Pancreas (tissue), 10 donors: ENCODE measurements at places on chromosomes 6 and 20.

- H3K4me1 ChIP-seq = no peaks in the 10 kb centered on the region
- no peaks in the 10 kb centered on the region for H3K36me3 ChIP-seq
- H3K27me3 ChIP-seq = no peaks in the 10 kb centered on the region
- no peak for DNase-seq
Measured at GRCh38 chr6:12228447-12229146, 61.6 kb upstream of the EDN1 start.

GRCh38 chr6:169668203-169668847 is 33.5 kb downstream of the WDR27 start:
- no peak overlapping the region for H3K27ac ChIP-seq
- H3K27me3 ChIP-seq = no peaks in the 10 kb centered on the region
- no peak overlapping the region for H3K4me3 ChIP-seq

DNA sequence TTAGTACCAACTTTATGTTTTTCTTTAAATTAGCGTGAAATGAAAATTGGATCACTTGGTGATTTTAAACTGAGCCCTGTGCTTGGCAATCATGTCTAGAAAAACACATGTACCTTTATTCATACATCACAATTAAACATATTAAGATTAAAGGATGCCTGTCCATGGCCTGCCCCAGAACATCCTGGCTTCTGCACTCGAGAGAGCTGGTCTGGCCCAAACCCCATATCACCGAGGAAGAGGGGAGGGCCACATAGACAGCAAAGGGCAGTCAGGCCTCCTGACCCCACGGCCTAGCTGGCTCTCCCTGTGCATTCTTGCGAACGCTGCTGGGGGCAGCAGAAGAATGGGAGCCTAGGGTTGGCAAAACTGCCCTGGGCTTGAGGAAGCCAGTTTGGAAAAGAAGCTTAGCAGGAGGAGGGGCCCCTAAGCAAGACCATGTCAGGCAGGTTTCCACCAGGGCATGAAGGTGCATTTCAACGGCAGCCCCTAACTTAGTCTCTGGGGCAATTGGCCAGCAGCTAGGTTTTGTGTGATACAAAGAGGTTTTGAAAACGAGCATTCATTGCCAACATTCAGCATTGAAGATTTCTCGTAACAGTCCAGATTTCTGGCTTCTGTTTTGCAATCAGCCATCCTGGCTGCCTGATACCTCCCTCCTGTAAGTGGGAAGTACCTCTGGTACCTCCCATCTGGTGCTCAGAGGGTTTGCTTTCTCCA is 8.6 kb downstream of the BPIFB3 start:
- H3K4me1 ChIP-seq = no peaks in the 10 kb centered on the region
- no peaks in the 10 kb centered on the region for H3K36me3 ChIP-seq
- no peak overlapping the region for H3K27ac ChIP-seq
- no peak overlapping the region for H3K4me3 ChIP-seq

DNA sequence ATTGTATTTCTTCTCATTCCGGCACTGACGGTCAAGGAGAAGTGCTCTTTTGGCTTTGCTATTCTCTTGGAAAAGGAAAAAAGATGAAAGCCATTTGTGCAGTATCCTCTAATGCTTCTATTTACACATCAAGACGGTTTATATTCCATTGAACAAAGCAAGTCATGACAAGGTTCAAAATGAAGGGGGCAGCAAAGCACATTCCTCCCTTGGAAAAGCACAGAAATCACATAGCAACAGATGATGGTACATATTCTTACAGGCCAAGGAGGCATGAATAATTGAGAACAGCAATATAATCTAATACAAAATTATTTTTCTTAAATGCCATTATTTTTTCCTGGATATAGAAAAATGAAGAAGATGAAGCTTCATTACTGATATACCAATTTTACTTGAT is 508.2 kb upstream of the JAG1 start:
- H3K4me1 ChIP-seq = no peaks in the 10 kb centered on the region
- no peak for DNase-seq
- H3K27me3 ChIP-seq = no peaks in the 10 kb centered on the region
- H3K4me3 ChIP-seq = no peak overlapping the region
- H3K27ac ChIP-seq = no peak overlapping the region

DNA sequence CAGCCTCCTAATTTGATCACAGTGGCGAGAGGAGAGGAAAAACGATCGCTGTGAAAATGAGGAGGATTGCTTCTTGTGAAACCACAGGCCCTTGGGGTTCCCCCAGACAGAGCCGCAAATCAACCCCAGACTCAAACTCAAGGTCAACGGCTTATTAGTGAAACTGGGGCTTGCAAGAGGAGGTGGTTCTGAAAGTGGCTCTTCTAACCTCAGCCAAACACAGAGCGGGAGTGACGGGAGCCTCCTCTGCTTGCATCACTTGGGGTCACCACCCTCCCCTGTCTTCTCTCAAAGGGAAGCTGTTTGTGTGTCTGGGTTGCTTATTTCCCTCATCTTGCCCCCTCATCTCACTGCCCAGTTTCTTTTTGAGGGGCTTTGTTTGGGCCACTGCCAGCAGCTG is 28.7 kb downstream of the SAYSD1 start:
- H3K4me1 ChIP-seq = no peaks in the 10 kb centered on the region
- no peak overlapping the region for H3K27ac ChIP-seq
- H3K27me3 ChIP-seq = no peaks in the 10 kb centered on the region
- DNase-seq = no peak
- H3K4me3 ChIP-seq = no peak overlapping the region

DNA sequence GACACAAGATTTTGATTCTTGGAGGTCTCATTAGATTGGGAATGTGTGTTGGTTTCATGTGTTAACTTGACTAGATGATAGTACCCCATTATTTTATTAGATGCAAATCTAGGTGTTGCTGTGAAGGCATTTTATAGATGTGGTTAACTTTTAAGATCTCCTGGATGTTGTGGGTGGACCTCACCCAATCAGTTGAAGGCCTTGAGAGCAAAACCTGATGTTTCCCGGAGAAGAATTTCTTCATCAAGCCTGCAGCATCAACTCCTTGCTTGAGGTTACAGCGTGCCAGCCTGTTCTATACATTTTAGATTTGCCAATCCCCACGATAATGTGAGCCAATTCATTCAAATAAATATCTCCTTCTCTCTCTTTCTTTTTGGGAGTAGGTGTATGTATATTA is 66.8 kb upstream of the EXOC2 start:
- no peaks in the 10 kb centered on the region for H3K4me1 ChIP-seq
- no peaks in the 10 kb centered on the region for H3K27me3 ChIP-seq
- H3K4me3 ChIP-seq = no peak overlapping the region
- H3K36me3 ChIP-seq = no peaks in the 10 kb centered on the region
- DNase-seq = no peak

- peak overlapping the region; percentile 93 for H3K4me3 ChIP-seq
- no peaks in the 10 kb centered on the region for H3K36me3 ChIP-seq
- H3K27ac ChIP-seq = peak overlapping the region; percentile 98
- DNase-seq = peak; percentile 82
- H3K27me3 ChIP-seq = no peaks in the 10 kb centered on the region
Measured at GRCh38 chr20:23362392-23363256, 642 bp downstream of the GZF1 start.

GRCh38 chr20:10228330-10228729 is 9.7 kb downstream of the SNAP25 start:
- DNase-seq = no peak
- no peak overlapping the region for H3K4me3 ChIP-seq
- no peaks in the 10 kb centered on the region for H3K36me3 ChIP-seq
- no peak overlapping the region for H3K27ac ChIP-seq
- no peaks in the 10 kb centered on the region for H3K4me1 ChIP-seq

GRCh38 chr6:144689503-144690040 is 404.4 kb downstream of the UTRN start:
- H3K36me3 ChIP-seq = no peaks in the 10 kb centered on the region
- H3K27ac ChIP-seq = no peak overlapping the region
- DNase-seq = no peak
- no peaks in the 10 kb centered on the region for H3K4me1 ChIP-seq
- no peak overlapping the region for H3K4me3 ChIP-seq

DNA sequence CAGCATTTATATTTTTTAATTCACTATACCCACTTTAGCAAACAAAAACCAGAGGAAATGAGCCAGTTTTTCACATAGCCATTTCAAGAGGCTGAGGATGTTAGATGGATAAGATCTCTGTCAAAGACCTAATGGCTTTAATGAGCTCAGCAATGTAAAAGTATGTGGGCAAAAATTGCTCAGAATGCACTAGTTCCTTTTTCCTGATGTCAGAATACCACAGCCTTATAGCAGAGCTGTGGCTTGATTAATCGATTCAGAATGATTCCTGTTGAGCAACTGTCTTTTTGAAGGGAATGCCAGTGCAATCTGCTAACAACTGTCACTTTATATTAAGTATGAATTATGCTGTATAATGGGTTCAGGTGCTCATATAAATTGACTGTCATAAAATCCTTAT is 100.6 kb upstream of the HIVEP1 start:
- no peaks in the 10 kb centered on the region for H3K36me3 ChIP-seq
- no peaks in the 10 kb centered on the region for H3K4me1 ChIP-seq
- DNase-seq = no peak
- H3K4me3 ChIP-seq = no peak overlapping the region

GRCh38 chr20:61045876-61046585 is 206.0 kb upstream of the CDH4 start:
- H3K4me3 ChIP-seq = no peak overlapping the region
- H3K27me3 ChIP-seq = no peaks in the 10 kb centered on the region
- no peaks in the 10 kb centered on the region for H3K4me1 ChIP-seq
- H3K27ac ChIP-seq = no peak overlapping the region
- DNase-seq = no peak

DNA sequence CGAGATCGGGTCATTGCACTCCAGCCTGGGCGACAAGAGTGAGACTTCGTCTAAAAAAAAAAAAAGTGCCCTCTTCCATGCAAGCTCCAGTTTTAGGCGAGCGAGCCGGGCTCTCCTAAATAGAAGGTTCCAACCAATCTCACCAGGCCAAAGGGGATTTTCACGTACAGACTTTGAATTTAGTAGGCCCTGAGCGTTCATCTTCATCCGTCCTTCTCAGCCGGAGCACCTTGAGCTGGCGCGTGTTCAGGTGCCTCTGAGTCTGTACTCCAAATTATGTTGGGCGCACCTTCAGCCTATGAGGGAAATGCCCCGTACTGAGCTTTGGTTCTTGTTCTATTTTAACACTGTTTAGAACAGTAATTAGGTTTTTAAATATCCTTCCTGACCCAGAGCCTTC is 817 bp upstream of the TAP2 start:
- no peak overlapping the region for H3K4me3 ChIP-seq
- no peaks in the 10 kb centered on the region for H3K36me3 ChIP-seq
- peaks cover 3% of the 10 kb centered on the region for H3K4me1 ChIP-seq
- no peaks in the 10 kb centered on the region for H3K27me3 ChIP-seq

DNA sequence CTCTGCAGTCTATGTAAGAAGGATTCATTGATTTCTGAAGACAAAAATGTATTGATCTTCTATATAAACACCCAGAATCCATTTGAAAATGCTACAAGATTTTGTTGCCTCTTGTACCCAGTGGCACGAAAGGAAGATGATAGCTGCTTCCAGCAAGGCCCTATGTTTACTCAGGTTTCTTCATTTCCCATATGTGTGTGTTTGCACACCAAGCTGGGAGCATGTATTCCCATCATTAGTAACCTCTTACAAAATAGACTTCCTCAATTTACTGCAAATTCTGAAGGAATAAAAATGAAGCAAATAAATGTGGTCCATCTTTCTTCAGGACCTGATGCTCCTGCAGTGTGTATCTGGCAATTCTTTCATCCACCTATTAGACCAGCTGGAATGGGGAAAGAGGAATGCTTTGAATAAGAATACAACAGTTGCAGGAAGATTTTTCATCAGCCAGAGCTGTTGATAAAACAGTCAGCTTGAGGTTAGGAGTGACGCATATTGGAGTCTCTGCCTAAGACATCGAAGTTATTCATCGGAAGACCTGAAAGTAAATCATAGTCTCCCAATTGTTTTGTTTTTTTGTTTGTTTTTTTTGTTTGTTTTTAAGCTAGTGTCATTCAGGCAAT is 132.3 kb downstream of the PDE7B start:
- no peaks in the 10 kb centered on the region for H3K27me3 ChIP-seq
- H3K4me1 ChIP-seq = no peaks in the 10 kb centered on the region
- H3K4me3 ChIP-seq = no peak overlapping the region
- H3K36me3 ChIP-seq = no peaks in the 10 kb centered on the region
- no peak for DNase-seq
- no peak overlapping the region for H3K27ac ChIP-seq

DNA sequence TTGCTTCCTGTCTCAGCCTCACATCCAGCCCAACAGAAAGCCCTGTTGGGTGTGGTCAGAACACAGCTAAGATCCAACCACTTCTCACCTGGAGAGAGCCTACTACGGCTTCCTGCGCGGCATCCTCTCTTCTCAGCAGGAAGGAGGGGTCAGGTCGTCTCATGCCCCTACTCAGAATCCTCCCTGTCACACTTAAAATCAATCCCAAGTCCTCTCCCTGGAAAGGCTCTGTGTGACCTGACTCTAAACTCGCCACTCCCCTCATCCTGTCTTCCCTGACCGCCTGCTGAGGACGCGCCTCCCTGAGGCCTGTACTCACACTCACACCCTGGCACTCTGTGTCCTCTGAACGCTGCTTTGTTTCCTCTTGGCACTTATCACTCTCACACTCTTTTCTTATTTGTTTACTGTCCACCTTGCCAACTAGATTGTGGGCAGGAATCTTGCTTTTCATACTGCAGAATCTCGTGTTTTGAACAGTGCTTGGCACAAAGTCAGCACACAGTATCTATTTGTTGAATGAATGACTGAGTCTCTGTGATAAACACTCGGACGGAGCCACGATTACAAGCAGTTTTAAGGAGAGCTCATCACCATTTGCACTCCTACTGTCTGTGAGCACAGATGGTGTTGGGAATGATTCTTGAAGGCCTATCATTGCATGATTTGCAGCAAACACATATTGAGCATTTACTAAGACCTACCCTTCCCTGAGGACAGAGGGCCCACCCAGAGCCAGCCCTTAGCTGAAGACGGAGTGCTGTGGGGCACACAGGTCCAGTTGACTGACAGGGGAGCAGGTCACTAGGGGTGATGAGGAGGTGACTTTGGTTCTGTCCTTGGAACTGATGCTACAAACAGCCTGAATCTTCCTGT is 18.7 kb downstream of the RAB5IF start:
- no peaks in the 10 kb centered on the region for H3K4me1 ChIP-seq
- no peak overlapping the region for H3K27ac ChIP-seq
- no peak overlapping the region for H3K4me3 ChIP-seq
- no peaks in the 10 kb centered on the region for H3K36me3 ChIP-seq
- no peaks in the 10 kb centered on the region for H3K27me3 ChIP-seq
- DNase-seq = no peak
